ENCODE measurements at places on chromosomes 2 and 18.

- DNase-seq = no peak
Observed at GRCh38 chr2:220162320-220162719, 534.9 kb downstream of the SLC4A3 start.

DNA sequence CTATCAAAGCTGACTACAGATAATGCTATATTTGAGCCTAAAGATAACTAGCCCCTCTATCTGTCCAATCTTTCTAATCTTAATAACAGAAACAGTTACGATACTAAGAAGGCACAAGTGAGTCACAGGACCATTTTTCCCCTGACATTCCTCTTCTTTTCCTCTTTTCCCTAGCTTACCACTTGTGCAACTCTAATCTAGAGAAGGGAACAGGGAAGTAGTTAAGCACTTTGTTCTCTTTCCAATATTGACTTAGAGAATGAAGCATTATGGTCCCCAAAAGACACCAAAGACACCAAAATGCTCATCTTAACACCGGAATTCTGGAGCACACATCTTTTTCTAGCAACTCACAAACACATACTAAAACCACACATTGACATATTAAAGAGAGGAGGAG is 1.8 kb downstream of the PDE11A start:
- DNase-seq = no peak

GRCh38 chr2:72573232-72573631 is 252.6 kb downstream of the EXOC6B start:
- DNase-seq = no peak

GRCh38 chr18:55395799-55396198 is 192.2 kb downstream of the TCF4 start:
- DNase-seq = no peak

DNA sequence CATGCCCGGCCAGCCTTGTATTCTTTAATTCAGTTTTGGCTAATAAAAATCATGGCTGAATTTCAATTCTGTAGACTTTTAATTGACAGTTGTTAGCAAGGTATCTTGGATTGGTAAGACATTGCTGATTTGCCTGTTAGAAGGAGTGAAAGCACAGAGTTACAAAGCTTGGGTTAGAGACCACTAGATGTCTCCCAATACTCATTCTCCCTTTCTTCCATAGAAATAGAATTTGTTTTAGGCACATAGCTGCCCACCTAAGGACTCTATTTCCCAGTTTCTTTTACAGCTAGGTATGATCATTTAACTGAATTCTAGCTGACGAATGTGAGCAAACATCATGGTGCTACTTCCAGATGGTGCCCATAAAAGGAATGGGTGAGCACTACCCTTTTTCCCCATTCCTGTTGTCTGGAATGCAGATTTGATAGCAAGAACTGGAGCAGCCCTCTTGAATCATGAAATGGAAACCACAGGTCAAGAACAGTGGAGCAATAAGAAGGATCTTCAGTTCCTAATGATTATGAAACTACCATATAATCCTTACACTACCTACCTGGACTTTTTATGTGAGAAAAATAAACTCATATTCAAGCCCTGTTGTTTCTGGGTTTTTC is 17.5 kb downstream of the PECR start:
- no peak for DNase-seq

DNA sequence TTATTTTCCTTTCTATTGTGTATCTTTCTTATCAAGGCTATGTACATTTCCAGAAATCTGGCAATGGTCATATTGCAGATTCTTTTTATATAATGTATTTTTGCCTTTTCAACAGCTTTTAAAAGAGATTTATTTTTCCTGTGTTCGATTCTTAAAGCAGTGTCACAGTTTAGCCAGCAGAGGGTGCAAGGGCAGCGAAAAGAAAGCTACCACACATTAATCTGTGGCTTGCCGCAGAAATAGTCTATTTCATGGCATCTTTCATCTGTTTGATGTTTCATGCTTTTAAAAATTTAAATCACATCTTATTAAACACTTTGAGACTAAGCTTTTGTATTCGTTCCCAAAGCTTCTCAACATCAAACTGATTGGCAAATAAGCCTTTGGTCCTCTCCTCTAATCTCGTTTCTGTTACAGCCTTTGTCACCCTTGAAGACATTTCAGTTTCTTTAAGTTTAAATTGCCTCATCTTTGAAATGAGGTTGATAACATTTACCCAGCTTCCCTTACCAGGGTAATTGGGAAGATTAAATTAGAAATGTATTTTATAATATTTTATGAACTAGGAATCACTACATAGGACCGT is 73.3 kb downstream of the PIK3C3 start:
- DNase-seq = peak; percentile 45

DNA sequence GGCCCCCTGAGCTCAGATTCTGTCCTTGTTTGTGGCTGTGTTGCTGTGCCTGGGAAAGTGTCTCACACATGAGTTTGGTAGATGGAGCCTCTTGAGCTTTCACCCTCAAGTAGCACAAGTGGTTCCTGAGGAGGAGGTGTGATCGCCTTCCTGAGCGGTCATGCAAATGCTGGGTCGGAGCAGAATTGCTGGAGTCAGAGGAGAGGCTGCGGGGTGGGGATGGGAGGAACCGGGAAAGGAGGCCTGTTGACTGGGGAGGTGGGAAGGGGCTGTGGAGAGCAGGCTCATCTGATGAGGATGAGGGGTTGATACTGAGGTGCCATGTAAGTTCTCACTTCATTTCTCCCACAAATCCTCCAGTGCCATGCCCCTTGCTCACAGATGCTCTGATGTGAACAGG is 48.4 kb upstream of the ATG16L1 start:
- DNase-seq = no peak

- no peak for DNase-seq
Observed at GRCh38 chr2:105490956-105491355, 92.1 kb upstream of the FHL2 start.

DNA sequence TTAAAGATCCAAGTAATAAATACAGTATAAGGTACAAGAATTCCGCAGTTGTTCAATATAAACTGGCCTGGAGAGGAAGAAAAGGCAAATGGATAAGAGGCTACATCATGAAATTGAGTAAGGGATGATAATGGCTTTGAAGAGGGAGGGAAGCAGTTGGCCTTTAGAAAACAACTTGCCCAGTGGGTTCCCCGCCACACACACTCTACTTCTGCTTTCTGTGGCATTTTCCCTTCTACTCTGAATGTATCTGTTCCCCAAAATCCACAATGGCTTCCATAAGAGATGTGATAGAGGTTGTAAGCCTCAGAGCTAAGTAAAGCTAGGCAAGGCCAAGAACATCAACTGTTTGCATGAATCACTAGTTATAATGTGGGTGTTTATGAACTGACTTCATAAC is 221.3 kb downstream of the MBD2 start:
- no peak for DNase-seq

DNA sequence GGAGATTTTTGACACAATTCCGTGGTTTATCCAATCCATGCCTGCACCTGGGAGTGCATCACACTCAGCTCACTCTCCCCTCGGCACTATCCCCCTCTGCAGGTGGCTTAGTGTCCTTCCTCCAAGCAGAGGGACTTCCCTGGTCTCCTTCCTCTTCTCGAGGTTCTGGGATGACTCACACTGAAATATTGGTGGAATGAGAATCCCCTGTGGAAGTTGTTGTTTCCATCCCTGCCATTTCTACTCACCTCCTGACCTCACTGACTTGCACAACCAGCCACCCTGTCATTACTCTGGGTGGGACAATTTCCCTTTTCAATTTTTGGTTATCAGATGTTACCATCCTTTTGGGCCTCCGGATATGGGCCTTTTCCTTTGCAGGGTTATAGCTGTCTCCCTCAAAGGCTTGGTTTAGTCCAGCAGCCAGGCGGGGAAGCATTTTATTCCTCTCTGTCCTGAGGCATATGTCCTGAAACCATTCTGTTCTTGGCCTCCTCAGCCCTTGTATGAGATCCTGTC is 59.9 kb downstream of the PTPRM start:
- DNase-seq = peak; percentile 62

- DNase-seq = no peak
Observed at GRCh38 chr2:54497763-54498680, 41.9 kb downstream of the SPTBN1 start.

- DNase-seq = no peak
Observed at GRCh38 chr2:231394211-231395141, 1.0 kb upstream of the B3GNT7 start.

DNA sequence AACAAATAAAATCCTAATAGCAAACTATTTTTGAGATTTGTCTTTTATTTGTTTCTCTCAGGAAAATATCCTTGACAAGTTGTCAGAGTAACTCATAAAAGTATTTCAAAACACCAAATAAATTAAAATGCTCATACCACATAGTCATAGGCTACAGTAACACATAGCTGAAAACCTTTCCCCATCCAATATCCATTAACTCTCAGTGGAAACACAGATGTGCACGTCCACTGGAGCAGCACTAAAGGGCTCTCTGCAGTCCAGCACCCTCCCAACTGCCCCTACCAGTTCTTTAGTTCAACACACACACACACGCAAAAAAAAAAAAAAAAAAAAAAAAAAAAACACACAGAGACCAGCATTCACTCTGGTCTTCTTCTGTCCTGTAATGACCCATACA is 879 bp upstream of the XDH start:
- DNase-seq = no peak

- DNase-seq = no peak
Observed at GRCh38 chr2:47271054-47272000, 116.2 kb upstream of the STPG4 start.

DNA sequence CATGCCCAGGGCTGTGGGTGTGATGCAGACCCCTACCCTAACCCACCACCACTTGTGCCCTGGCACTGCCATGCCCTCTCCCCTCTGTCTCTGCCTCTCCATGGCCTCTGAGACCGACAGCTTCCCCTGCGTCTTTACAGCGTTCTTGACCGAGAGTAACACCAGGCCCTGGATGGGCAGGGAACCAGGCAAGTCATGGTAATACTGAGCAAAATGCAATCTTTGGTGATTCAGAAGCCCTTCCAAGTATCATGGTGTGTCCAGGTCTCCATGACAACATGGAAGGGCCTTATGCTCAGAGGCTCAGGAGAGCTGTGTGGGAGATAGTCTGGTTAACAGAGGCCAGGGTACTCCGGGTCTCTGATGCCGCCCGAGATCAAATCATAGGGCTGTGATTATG is 176.1 kb downstream of the KLHL29 start:
- peak; percentile 40 for DNase-seq

GRCh38 chr2:63553049-63553448 is 35.2 kb downstream of the WDPCP start:
- peak; percentile 52 for DNase-seq

DNA sequence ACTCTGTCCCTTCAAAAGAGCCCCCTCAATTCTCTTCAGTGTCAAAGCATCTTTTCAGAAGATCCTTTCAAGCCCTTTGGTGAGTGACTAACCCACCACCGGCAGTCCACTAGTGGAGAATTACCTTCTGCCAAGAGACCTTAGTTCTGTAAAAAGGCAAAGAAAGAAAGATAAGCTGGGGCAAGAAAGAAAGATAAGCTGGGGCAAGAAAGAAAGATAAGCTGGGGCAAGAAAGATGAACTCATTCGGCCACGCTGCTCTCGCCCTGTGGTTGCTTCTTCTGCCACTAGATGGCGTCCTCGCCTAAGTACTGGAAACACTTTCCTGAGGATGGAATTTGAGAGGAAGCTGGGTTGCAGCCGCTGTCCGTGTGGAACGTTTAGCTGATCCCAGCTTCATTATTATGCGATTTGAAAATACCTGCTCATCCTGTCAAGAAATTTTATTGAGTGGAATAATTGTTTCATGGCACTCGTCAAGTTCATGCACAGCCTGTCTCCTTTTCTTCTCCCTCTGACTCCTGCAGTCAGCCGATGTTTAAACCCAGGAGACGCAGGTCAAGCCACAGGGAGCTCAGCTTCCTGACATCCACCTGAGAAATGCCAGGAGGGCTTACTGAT is 17.3 kb upstream of the ANXA4 start:
- peak; percentile 73 for DNase-seq

DNA sequence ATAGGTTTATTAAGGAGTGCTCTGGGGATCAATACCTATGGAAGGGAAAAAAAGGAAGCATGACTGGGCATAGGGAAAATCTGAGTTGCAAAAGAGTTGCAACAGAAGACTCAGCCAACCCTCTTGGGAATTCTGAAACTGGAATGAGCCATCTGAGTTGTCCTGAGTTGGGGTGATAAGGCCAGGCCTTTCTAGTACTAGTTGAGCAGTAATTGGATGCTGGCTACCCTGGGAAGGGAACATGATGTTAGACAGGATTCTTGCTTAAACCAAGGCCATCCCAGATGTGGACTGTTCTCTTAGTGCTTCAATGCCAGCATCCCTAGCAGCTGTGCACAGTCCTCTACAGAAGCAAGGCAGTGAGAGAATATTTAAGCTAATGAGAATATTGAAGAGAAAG is 348.8 kb upstream of the GULP1 start:
- no peak for DNase-seq

DNA sequence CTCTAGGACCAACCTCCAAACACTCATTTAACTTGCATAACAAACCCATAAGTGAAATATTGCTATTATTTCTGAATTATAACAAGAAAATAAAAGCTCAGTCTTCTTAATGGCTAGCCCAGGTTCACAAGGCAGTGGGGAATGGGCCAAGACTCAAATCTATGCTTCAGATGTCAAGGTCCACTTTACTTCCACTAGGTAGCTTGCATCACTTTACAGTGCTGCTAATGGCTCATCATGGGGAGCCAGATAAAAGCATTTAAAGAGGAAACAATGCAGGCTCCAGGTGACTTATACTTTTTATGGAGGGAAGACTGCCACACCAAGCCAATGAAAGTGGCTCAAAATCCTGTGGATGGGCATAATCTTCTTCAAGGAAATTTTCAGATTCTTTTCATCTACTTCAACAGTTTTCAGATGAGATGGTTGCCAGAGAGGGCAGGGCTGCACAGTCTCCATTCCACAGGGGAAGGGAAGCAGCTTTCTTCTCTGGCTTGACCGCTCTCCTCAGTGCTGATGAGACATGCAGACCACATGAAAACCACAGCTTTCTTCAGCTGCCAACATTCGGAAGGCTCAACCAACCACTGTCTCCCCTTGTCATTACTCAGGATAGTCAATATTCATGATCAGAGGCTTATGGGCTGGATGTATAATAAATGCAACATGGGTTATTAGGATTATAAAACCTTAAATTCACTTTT is 361.9 kb upstream of the MEX3C start:
- DNase-seq = peak; percentile 26

DNA sequence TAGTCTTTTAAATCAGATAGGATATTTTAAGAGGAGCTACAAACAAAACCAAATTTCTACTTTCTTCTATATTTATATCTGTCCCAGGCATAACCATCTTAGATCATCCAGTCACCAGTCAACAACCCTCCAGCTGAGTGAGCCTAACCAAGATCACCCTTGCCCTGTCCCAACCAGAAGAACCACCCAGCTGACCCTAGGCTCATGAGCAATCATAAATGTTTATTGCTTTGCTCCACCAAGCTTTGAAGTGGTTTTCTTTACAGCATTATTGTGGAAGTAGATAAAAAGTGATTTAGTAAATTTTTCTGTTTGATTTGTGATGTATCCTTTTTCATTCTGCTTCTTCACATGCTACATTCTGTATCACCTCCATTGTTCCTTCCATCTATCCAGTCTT is 167.2 kb upstream of the PIEZO2 start:
- no peak for DNase-seq

Measured in astrocyte of the spinal cord (primary cell).